AG09319 (cell line): ENCODE measurements at places on chromosomes 2 and 18.

- no peak for DNase-seq
Observed at GRCh38 chr18:44786688-44787087, 106.0 kb downstream of the SETBP1 start.

DNA sequence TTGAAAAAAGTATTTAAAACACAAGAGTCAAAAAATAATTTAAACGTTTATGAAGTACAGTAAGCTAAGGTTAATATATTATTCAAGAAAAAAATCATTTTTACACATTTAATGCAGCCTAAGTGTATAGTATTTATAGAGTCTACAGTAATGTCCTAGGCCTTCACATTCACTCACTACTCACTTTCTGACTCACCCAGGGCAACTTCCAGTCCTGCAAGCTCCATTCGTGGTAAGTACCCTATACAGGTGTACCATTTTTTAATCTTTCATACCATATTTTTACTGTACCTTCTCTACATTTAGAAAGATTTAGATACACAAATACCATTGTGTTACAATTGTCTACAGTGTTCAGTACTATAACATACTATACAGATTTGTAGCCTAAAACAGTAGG lies 20.9 kb upstream of the RPRD1A start:
- no peak for DNase-seq

- no peak for DNase-seq
Observed at GRCh38 chr2:52695731-52696130, 1071.9 kb upstream of the CHAC2 start.

DNA sequence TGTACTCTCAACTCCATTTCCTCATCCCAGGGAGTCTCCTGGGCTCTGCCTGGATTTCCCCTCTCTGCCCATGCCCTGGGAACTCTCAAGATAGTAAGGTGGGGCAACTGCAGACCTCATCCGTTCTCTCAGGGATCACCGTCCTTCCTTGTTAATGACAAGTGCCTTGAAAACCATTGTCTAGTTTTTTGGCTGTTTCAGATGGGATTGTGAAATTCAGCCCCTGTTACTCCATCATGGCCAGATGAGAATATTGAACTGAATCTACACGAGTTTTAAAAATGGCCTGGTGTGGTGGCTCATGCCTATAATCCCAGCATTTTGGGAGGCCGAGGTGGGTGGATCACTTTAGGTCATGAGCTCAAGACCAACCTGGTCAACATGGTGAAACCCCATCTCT lies 665 bp upstream of the HRH4 start:
- DNase-seq, result no peak

DNA sequence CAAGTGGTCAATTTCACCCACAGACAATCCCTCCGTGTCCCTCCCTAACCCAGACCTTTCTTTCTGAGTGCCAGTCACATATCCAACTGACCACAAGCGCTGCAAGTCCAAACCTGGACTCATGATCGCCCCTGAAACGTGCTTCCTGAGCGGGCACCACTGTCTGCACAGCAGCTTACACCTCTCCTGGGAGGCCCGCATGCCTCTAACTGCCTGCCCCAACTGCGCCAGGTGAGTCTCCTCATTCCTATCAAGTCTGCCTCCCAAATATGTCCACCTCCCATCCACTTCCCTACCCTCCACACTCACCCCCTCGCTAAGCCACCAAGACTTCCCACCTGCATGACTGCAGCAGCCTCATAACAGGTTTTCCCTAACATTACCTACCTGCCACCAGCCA lies 33.4 kb downstream of the COL4A4 start:
- no peak for DNase-seq

GRCh38 chr2:70425682-70426301 lies 123.9 kb upstream of the FAM136A start:
- DNase-seq, result no peak

- DNase-seq, result peak; percentile 57
Observed at GRCh38 chr2:174771631-174772471, 7.6 kb upstream of the CHRNA1 start.

DNA sequence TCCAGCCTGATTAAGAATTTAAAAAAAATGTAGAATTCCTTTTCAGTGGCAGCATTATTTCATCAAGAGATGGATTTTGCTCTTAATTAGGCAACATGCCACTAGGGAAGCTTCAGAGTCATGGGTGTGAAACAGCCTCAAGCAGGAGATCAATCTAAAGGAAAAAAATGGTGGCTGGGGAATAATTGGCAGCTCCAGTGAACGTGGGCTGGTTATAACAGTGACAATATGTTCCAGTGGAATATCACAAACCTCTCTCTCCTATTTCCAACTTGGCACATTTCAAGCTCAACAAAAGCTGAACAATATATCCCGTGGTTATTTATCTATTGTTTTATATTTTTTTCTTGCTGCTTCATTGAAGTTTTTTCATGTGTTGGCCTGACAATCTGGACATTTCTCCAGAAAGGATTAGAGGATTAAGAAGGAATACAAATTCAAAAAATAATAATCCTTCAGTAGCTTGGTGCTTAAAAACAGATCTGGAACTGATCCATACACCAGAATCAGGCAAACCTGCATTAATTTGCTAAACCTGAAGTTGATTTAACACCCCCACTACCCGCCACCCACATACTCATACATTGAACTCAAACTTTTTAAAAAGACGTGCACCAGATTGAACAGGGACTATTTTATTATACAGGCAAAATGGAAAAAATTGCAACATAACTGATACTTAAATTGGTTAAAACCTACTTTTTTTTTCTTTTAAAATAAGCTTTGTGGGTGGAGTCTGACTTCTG lies 255.9 kb upstream of the SPRED2 start:
- no peak for DNase-seq

DNA sequence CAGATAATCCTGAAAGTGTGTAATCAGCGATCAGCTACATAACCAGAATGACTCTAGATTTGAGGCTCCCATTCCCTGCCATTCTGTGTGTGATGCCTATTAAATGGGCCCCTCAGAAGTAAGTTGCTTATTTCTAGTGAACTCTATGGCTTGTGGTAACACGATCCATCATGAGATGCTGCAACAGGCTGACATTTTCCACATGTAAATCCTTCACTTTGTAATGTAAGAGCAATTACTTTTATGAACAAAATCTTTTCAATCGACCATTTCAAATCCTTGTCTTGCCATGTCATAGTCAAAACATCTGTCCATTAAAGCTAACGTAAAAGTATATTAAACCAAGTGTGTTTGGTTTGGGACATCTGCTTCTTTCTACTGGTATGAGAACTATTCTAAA lies 175.9 kb upstream of the ETAA1 start:
- DNase-seq, result peak; percentile 7

GRCh38 chr2:49167131-49167530 lies 12.8 kb upstream of the FSHR start:
- no peak for DNase-seq

DNA sequence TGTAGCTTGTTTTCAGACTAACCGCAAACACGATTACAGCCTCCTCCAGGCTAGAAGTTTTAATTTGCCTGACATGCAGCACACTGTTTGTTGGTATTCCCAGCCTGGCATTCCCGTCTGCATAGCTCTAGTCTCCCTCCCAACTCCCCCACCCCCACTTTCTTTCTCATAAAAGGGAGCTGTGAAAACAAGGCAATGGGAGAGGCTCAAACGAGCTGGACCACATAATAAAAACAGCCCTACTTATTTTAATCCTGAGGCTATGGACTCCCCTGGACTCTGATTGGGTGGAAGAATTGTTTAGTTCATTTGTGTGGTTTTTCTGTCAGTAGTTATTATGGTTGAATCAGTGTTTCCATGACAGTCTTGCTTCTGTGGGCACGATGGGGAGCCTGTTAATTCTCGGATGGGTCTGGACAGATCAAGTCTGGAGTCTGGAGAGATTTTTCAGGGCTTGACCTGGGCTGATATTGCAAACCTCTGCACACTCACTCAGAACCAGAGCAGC lies 1.2 kb downstream of the STON1 start:
- DNase-seq, result peak; percentile 81

GRCh38 chr2:106638580-106638979 lies 151.4 kb downstream of the CD8B2 start:
- DNase-seq, result no peak

DNA sequence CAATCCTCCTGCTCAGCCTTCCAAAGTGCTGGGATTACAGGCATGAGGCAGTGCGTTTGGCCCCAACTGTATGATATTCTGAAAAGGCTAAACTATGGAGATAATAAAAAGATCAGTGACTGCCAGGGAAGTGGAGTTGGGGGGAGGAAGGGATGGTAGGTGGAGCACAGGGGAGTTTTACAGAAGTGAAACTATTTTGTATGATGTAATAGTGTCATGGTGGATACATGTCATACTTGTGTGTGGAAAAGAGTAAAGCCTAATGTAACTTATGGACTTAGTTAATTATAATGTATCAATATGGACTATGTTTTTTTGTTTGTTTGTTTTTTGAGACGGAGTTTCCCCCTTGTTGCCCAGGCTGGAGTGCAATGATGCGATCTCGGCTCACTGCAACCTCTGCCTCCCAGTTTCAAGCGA lies 2.9 kb upstream of the GGCX start:
- DNase-seq, result no peak

GRCh38 chr2:118223992-118224894 lies 136.0 kb downstream of the INSIG2 start:
- no peak for DNase-seq

DNA sequence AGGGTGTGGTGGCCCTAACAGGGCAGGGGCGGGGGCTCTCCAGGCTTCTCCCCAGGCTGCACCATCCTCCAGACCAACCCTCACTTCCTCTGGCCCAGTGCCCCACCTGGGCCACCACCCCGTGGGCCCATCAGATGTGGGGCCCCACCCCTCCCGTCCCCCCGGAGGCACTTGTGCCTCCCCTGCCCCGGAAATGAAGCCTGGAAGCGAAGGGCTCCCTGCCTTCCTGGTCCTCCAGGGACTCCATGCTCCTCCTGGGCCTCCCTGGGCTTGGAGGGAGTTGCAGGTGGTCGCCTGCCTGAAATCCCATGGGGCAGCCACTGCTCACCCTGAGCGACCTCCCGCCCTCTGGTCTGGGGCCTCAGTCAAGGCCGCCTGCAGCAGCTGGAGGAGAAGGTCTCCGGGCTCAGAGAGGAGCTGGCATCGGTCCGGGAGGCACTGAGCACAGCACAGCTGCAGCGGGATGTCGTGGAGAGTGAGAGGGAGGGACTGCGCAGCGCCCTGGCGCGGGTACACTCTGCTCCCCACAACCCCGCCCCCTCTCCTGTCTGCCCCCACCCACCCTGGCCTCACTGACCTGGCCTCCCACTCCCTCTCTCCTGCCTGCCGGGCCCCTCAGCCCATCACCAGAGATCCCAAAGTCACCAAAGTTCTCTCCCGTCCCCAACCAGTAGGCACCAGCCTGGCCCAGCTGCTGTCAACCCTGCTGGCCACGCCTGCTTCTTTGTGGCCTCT lies 28.0 kb downstream of the CROCC2 start:
- DNase-seq, result no peak

- no peak for DNase-seq
Observed at GRCh38 chr18:14781671-14782070, 33.7 kb downstream of the ANKRD30B start.

- DNase-seq, result no peak
Observed at GRCh38 chr18:37175727-37176620, 347.0 kb downstream of the KIAA1328 start.

GRCh38 chr2:222969491-222969890 lies 82.5 kb upstream of the KCNE4 start:
- DNase-seq, result peak; percentile 41

GRCh38 chr18:57146956-57147636 lies at the start of gene BOD1L2:
Gene BOD1L2 (plus strand): TSS chr18:57147087. CDS start chr18:57147313, 226 bp downstream.
- DNase-seq, result no peak

- no peak for DNase-seq
Observed at GRCh38 chr2:43376523-43377198, 150.3 kb upstream of the ZFP36L2 start.

DNA sequence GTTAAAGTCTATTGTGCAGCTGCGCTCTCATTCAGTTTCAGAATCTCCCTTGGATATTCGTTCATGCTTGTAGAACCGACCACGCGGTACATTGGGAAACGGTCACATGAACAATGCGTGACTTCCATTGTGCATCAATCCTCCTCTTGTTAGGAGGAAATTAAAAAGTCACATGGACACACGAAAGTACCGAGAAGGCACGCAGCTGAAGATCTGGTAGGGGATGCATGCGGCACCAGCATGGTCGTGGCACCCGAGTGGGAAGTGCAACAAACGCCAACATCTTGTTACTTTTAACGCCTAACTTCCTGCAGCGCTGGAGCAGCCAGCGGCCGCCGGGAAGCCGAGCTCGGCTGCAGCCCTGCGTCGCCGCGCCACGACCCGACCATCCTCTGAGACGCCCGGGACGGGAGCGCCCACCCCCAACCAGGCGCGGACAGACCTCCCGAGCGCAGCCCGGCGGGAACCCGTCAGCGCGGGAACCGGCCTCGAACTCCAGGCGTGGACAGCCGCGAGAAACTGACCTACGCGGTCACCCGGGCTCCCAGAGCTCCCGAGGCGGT lies 412 bp downstream of the OSBPL1A start:
- peak; percentile 39 for DNase-seq
